Stimulated activated CD8-positive, alpha-beta memory T cell treated with anti-CD3 and anti-CD28 coated beads, Interleukin-15, amount 100 ng/mL, for 1 hour (primary cell): ENCODE measurements at places on chromosomes 2 and 18.

GRCh38 chr2:130181325-130181879, at the start of gene SMPD4:
Gene SMPD4, minus strand, starts transcription at chr2:130181602. Its CDS starts 5,010 bp downstream, at chr2:130176592.
- DNase-seq: peak; percentile 96

GRCh38 chr2:37737507-37737906, 66.1 kb upstream of the CDC42EP3 start:
- DNase-seq: no peak

GRCh38 chr2:43225788-43226557, 433 bp downstream of the ZFP36L2 start:
- DNase-seq: peak; percentile 32

DNA sequence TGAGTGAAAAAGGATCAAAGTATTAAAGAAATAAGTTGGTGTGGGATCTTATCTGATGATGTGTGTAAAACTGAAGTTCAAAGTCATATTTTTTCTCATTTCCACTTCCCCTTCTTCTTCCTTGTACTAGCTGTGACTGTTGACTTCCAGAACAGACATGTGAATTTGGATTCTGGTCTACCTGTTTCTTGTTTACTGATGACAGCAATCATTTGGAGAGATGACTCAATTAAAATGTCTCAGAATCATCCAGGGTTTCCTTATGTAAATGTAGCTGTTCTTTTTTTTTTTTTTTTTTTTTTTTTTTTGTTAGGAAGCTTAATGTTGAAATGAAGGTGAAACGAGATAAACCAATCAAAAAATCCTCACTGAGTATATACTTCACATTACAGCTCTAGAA, 819.9 kb upstream of the PIK3C3 start:
- no peak for DNase-seq

- DNase-seq: no peak
Observed at GRCh38 chr2:188892636-188893035, 81.5 kb upstream of the COL3A1 start.

DNA sequence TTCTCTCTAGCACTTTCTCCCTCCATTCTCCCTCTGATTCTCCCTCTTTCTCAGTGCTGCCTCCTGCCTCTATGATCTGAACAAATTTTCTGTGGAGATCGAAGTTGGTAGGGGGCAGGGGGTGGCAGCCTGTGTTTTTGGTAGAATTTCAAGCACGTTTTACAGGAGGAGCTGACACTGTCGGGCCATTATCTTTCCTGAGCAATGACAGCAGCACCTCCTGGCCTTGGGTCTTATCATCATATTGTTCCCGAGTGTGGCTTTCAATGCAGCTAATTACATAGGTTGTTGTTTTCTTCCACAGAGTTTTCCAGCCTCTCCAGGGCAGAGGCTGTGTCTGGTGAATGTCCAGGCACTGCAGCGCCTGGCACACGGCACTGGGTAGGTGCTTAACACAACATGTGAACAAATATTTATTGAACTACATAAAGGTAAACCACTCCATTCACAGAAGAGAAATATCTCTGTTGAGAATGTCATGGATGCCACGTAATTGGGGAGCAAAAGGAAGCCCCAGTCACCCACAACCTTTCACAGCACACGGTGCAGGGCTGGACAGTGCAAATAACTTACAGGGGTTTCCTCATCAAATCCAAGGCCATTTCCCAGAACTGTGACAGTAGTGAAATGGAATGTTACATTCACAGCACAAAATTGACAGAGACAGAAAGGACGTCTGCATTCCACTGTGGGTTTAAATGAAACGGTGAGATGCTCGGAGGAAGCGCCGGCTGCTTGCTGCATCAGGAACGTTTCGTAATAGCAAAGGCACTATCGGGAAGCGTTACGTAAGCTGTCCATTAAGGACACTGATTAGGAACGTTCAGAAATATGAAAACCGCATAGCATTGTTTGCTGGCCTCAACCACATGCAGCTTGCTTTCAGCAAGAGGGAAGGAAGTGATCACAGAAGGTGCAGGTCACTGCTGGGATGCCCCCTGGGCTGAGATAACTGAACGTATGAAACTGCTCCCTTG, 6.5 kb upstream of the KCNG2 start:
- no peak for DNase-seq

- no peak for DNase-seq
Observed at GRCh38 chr2:207090389-207090788, 75.4 kb downstream of the KLF7 start.

DNA sequence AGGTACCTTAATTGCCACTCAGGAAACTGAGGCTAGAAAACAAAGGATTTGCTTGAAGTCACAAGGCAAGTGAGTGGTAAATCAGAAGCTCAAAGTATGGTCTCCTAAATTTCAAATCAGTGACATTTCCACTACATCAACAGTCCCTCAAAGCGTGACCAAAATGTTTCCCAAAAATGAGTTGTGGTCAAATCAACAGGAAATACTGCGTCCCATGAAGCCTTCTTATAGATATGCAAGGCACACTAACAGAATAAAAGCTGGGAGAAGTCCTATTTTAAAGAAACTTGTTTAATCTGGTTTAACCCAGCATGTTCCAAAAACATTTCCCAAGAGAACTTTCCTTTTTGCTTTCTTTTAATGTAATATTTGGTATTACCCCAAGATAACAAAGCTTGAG, 249.4 kb downstream of the EXOC6B start:
- no peak for DNase-seq

DNA sequence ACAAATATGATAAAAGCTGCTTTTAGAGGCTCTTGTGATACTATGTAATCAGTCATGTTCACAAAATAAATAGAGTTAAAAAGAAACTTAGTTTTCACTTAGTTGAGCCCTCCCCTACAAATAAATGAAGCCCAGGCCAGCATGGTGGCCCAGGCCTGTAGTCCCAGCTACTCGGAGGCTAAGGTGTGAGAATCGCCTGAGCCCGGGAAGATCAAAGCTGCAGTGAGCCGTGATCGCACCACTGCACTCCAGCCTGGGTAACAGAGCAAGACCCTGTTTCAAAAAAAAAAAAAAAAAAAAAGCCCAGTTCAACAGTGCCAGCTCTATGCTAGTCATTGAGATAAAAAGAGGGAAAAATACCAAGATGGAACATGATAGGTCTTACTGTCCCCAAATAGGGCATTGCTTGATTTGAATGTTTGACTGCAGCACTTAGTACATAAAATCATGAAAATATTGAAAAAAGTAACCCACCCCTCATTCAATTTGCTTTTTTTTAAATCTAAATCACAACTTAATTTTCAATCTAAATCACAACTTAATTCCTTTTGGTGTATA, 1.5 kb downstream of the ASNSD1 start:
- DNase-seq: no peak

- no peak for DNase-seq
Observed at GRCh38 chr2:38665854-38666555, at the start of gene GALM. Gene GALM, plus strand, starts transcription at chr2:38666114. Its CDS starts 48 bp downstream, at chr2:38666162.

DNA sequence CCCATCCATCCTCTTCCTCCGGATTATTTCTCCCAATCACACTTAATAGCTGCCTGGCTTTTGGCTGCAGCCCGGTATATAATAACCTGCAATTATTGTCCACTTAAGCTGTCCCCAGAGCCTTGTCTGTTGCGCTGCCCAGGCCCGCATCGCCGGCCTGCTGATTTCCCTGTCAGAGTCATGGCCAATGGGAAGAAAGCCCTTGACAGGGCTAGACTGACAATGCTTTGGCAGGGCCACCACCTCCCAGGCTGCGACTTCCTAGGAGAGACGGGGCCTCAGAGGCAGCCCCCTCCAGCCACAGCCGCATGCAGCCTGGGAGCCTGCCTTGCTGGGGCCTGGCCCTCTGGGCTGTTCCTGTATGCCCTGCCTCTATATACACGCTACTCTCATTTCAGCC, 10.0 kb upstream of the CELF4 start:
- DNase-seq: no peak

GRCh38 chr2:50489092-50489491, 542.8 kb downstream of the NRXN1 start:
- DNase-seq: no peak

- no peak for DNase-seq
Observed at GRCh38 chr2:18132697-18133096, 254.2 kb downstream of the KCNS3 start.

GRCh38 chr2:134555411-134555810, 163.4 kb downstream of the TMEM163 start:
- DNase-seq: no peak

DNA sequence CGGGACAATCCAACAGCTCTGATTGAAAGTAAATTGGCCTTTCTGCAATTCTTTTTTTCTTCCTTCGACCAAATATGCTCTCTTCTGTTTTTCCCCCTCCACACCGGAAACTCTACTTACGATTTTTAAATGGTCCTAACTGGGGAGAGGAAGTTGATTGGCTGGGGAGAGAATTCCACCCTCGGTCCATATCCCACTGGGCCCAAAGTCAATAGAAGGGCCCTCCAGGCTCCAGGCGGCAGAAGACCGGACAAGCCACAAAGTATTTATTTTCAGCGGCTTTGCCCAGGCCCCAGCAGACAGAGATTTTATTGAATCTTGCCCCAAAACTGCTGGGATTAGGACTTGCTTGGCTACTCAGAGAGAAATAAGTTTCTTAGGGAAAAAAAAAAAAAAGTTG, 37.1 kb upstream of the SMAD7 start:
- no peak for DNase-seq

DNA sequence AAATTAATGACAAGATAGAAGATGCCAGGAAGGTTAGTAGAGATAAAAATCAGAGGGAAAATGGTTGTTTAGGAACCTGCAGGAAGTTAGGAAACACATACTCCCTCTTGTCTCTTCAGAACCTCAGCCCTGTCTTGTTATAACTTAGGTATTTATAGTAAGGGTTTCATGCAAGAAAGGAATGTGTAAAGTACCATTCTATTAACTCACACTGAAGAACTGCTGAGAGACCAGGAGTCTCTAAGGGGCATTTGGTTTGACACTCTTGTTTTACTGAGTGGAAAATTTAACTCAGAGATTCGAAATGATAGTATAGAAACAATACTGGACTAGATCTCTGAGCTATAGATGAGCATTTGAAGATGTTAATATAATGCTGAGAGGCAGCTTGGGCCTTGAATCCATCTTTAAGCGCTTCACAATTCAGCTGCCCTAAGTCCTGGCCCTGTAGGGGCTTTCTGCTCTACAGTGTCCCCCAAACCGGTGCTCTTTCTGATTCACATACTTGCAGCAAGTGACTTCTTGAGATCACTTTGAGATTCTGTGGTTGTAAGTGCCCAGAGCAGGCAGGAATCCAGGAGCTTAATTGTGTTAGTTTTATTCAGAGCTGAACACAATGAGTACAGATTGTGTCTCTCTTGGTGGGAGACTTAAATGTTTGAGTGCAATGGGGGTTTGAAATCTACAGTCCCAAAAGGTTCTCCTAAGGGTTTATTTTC, 235.0 kb upstream of the RGPD4 start:
- DNase-seq: no peak

- DNase-seq: no peak
Observed at GRCh38 chr18:21443776-21444464, 156.6 kb downstream of the ESCO1 start.

DNA sequence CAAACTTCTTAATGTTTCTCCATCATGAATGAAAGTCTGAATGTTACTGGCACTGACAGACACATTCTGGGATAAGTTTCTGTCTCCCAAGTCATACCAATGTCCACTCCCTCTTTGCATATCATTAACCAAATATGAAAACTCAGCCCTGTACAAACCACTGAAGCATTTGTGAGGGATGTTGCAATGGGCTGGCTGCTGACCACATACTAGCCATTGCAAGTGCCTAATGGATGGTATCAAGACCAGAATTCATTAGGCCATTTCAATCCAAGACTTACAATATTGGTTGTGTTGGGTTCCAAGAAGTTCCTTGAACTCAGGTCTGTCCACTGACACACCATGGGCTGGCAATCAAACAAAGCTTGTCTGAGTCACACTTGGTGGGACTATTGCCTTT, 73.8 kb downstream of the CBLN2 start:
- DNase-seq: no peak

- no peak for DNase-seq
Observed at GRCh38 chr18:63994783-63995399, 25.0 kb downstream of the SERPINB8 start.

DNA sequence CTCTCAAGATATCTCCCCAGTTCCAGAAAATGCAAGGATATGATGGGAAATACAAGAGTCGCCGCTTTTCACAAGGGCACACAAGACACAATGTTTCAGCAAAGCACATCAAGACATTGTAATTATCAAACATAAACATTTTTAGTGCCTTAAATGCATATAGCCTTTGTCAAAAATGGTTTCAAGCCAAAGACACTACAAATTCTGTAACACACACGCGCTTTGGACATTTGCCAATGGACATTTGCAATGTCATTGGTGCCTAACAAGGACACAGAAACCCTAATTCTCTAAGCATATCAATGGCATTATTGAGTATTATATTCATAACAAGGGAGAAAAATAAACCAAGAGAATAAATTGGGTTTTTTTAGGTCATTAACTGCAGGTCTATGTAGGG, 16.1 kb downstream of the ADD2 start:
- no peak for DNase-seq

DNA sequence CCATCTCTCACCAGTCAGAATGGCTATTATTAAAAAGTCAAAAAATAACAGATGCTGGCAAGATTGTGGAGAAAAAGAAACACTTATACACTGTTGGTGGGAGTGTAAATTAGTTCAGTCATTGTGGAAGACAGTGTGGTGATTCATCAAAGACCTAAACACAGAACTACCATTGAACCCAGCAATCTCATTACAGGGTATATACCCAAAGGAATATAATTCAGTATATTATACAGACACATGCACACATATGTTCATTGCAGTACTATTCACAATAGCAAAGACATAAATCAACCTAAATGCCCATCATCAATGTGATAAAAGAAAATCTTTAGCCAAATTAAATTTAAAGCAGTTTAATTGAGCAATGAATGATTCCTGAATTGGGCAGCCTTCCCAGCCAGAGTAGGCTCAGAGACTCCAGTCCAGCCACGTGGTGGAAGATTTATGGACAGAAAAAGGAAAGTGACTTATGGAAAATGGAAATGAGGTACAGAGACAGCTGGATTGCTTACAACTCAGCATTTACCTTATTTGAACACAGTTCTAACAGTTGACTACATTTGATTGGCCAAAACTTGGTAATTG, 377.1 kb upstream of the SLC39A10 start:
- no peak for DNase-seq

DNA sequence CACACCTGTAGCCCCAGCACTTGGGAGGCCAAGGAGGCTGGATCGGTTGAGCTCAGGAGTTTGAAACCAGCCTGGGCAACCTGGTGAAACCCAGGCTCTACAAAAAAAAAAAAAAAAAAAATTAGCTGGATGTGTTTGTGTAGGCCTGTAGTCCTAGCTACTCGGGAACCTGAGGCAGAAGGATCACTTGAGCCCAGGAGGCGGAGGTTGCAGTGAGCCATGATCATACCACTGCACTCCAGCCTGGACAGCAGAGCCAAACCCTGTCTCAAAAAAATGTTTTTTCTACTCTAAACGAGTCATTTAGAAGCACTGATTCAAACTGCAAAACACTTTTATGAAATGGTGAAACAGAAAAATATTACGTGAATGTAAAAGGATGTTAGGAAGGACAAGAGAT, 69.1 kb upstream of the SLC39A10 start:
- DNase-seq: no peak
